ENCODE measurements at places on chromosomes 6 and 20. TPM values are rescaled to one million over a fixed set of nuclear protein-coding genes. Genes with fewer than 3 reads are reported as not detected.
A peak's percentile ranks its signal among the peaks of the same experiment; 100 is the strongest.

DNA sequence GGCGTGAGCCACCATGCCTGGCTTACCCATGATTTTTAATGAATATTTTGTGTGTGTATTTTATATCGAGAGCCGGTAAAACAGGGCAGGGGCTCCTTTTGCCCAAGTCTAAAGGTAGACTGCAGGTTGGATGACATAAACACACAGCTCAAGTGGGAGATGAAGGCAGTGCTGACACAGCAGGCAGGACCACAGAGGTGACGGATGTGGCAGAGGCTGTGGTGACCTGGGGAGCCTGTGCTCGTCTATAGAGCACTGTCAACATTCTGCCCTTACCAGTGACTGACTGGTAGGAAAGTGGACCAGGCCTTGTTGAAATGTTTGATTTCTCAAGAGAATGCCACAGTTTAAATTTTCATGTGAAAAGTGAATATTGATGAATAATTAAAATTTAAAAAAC, 137.5 kb downstream of the ZFP64 start:
- DNase-seq: no peak

TMEM63B gene
- 39.6 TPM for total RNA-seq

ECT2L gene
- total RNA-seq: 10.5 TPM

- no peak for DNase-seq
These were observed 23.8 kb downstream of the MANEA start for GRCh38 chr6:95601133-95601532.

GRCh38 chr20:16351415-16351814, 221.8 kb downstream of the KIF16B start:
- DNase-seq: no peak

- no peak for DNase-seq
These were observed 6.0 kb downstream of the TLDC2 start for GRCh38 chr20:36881888-36882287.

PEX3 gene
- 23.1 TPM for total RNA-seq

GRCh38 chr20:3195590-3196237, 8.8 kb downstream of the DDRGK1 start:
- DNase-seq: peak; percentile 3

OPRL1 gene
- 0.48 TPM for total RNA-seq

Data from cardiac septum (tissue), 1 donor.